ENCODE measurements at places on chromosomes 2 and 18.

DNA sequence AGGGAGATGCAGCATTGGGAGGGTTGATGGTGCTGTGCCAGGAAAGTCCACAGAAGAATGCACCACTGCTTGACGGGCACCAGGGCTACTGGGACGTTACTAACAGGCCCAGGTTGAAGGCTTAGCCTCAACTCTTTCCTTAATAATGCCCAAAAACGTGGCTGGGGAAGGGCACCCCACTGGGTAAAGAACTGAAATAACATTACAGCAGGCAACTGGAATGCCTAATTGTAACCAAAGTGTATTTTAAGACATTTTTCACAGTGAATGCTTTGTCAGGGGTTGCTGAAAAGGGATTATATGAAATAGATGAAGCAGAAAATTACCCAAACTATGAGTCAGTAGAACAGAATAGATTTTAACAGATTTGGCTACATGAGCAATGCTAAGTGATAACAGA is 191.3 kb downstream of the CMPK2 start:
- H3K36me3 ChIP-seq, result no peaks in the 10 kb centered on the region
- H3K27ac ChIP-seq, result no peak overlapping the region
- DNase-seq, result no peak
- H3K27me3 ChIP-seq, result no peaks in the 10 kb centered on the region
- no peak overlapping the region for H3K4me3 ChIP-seq
- H3K4me1 ChIP-seq, result no peaks in the 10 kb centered on the region

- no peaks in the 10 kb centered on the region for H3K27me3 ChIP-seq
- H3K27ac ChIP-seq, result no peak overlapping the region
- H3K4me3 ChIP-seq, result no peak overlapping the region
- no peak for DNase-seq
- H3K4me1 ChIP-seq, result no peaks in the 10 kb centered on the region
Measured at GRCh38 chr2:218428846-218429558, 10.1 kb downstream of the VIL1 start.

- H3K4me3 ChIP-seq, result no peak overlapping the region
- DNase-seq, result no peak
- no peaks in the 10 kb centered on the region for H3K4me1 ChIP-seq
- no peak overlapping the region for H3K27ac ChIP-seq
- no peaks in the 10 kb centered on the region for H3K27me3 ChIP-seq
- peaks cover 36% of the 10 kb centered on the region for H3K36me3 ChIP-seq
Measured at GRCh38 chr2:168611896-168612650, 156.0 kb downstream of the CERS6 start.

- no peak overlapping the region for H3K4me3 ChIP-seq
- H3K27me3 ChIP-seq, result no peaks in the 10 kb centered on the region
- H3K36me3 ChIP-seq, result no peaks in the 10 kb centered on the region
- H3K27ac ChIP-seq, result no peak overlapping the region
- H3K4me1 ChIP-seq, result no peaks in the 10 kb centered on the region
Measured at GRCh38 chr2:217981084-217981730, 21.6 kb downstream of the TNS1 start.

- no peak overlapping the region for H3K27ac ChIP-seq
- no peak for DNase-seq
- H3K27me3 ChIP-seq, result no peaks in the 10 kb centered on the region
- no peak overlapping the region for H3K4me3 ChIP-seq
- H3K36me3 ChIP-seq, result no peaks in the 10 kb centered on the region
Measured at GRCh38 chr2:152443771-152444170, 108.8 kb downstream of the FMNL2 start.

DNA sequence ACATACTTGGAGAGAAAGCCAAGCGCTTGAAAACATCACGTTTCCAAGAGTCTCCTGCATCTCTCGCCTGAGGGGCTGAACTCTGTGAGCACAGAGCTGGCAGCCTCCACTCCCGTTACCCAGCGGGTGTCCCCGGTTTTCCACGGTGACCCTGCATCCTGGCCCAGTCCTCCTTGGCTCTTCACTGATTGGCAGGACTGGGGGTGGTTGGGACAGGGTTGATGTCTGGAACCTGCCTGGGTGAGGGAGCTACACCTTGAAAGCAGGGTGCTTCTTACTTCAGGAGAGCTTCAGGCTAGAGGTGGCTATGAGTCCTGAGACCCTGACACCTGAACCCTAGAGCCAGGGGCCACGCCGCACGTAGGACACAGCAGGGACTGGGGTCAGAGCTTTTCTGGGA is 234.1 kb downstream of the DYSF start:
- H3K4me1 ChIP-seq, result no peaks in the 10 kb centered on the region
- H3K4me3 ChIP-seq, result no peak overlapping the region
- no peaks in the 10 kb centered on the region for H3K27me3 ChIP-seq
- H3K36me3 ChIP-seq, result peaks cover 58% of the 10 kb centered on the region
- H3K27ac ChIP-seq, result no peak overlapping the region
- DNase-seq, result no peak

DNA sequence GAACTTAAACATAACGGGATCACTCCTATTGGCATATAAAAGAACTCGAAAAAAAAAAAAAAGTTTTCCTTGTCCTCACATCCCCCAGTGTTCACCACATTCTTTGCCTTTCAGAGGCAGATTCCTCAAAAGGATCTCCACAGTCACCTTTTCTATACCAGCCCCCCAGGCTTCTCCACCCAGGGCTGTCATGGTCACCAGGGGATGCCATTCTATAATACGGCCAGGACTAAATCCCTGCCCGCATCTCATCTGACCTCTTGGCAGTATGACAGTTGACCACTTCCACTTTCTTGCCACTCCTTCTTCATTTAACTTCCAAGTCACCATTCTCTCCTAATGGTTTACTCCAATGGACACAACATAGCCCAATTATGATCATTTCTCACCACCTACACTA is 29.3 kb downstream of the SOS1 start:
- no peak overlapping the region for H3K27ac ChIP-seq
- peak; percentile 13 for DNase-seq
- no peak overlapping the region for H3K4me3 ChIP-seq
- H3K27me3 ChIP-seq, result no peaks in the 10 kb centered on the region
- peaks cover 20% of the 10 kb centered on the region for H3K4me1 ChIP-seq
- H3K36me3 ChIP-seq, result no peaks in the 10 kb centered on the region

DNA sequence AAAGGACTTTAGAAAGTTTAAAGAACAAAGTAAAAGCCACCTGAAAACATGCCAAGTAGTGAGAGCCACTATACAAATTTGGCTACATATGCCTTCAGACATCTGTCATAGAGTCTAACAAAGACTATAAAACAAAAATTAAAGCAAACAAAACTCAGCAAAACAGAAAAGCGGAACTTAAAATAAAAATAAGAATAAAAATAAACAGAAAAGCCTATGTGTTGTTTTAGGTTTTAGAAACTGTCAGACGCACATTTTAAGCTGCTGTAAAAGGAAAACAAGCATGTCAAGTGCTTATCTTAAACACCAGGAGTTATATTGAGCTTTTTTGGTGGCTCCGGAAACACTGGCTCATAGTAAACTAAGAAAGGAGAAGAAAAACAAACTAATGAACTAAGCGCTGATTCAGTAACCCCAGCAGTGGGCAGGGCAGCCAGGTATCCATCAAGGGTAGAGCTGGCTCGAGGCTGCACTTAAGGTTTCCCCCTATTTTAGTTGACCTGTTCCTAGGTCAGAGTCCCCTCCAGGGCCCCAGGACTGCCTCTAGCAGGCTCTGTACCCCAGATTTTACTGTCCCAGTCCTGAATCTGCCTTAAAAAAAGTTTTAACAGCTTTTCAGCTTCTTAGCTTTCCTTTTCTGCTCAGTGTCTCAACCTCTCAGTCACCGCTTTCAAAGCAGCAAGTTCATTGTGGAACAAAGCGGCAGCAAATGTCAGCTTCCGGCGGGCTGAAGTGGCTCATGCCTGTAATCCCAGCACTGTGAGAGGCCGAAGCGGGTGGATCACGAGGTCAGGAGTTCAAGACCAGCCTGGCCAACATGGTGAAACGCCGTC is 15.4 kb upstream of the RMC1 start:
- peak overlapping the region; percentile 77 for H3K27ac ChIP-seq
- peak; percentile 53 for DNase-seq
- peaks cover 20% of the 10 kb centered on the region for H3K4me1 ChIP-seq
- H3K27me3 ChIP-seq, result no peaks in the 10 kb centered on the region
- peaks cover 6% of the 10 kb centered on the region for H3K36me3 ChIP-seq
- peak overlapping the region; percentile 45 for H3K4me3 ChIP-seq

DNA sequence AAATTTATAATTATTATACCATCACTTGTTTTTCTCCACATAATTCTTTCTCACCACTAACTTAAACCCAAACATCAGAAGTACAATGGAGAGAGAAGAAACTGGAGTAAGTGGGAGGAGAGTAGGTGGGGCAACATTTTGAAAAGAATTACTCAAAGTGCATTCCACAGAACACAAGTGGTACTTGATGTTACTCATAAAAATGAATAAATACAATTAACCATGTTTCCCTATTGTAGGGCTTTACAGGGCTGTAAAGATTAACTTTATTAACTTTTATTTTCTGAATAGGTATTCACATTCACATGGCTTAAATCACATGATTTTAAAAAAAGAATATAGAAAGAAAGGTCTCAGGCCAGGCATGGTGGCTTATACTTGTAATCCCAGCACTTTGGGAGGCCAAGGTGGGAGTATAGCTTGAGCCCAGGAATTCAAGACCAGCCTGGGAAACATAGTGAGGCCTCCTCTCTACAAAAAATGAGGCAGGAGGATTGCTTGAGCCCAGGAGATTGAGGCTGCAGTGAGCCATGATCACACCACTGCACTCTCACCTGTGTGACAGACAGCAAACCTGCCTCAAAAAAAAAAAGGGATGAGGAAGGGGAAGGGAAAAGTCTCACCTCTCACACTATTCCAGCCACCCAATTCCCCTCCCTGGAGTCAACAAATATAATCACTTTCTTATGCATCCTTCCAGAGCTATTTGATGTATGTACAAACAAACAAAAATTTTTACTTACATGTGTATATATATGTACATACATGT is 47.1 kb downstream of the KCNG3 start:
- peaks cover 3% of the 10 kb centered on the region for H3K27me3 ChIP-seq
- no peak overlapping the region for H3K27ac ChIP-seq
- H3K4me1 ChIP-seq, result no peaks in the 10 kb centered on the region
- no peak for DNase-seq

DNA sequence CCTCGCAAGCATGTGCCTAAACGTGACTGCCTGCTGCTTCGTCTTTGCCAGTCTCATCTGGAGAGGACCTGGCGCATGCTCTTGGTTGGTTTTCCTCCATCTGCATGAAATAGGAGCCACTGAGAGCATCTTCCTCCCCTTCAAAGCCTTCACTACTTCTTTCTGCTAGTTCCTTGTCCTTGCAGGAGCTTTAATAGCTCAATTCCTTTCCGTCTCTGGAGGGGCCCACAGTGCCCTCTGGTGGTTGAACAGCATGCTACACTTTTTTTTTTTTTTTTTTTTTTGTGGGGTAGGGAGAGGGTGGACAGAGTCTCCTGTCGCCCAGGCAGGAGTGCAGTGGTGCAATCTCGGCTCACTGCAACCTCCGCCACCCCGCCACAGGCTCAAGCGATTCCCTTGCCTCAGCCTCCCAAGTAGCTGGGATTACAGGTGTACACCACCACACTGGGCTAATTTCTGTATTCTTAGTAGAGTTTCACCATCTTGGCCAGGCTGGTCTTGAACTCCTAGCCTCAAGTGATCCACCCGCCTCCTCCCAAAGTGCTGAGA is 59.6 kb downstream of the SP110 start:
- H3K27me3 ChIP-seq, result no peaks in the 10 kb centered on the region
- peaks cover 4% of the 10 kb centered on the region for H3K4me1 ChIP-seq
- DNase-seq, result peak; percentile 52
- no peak overlapping the region for H3K4me3 ChIP-seq
- H3K27ac ChIP-seq, result no peak overlapping the region

GRCh38 chr2:172172513-172173173 is 69.9 kb upstream of the DLX2 start:
- peak overlapping the region; percentile 88 for H3K4me3 ChIP-seq
- peak; percentile 54 for DNase-seq
- peaks cover 6% of the 10 kb centered on the region for H3K4me1 ChIP-seq

- no peak for DNase-seq
- H3K4me3 ChIP-seq, result no peak overlapping the region
- H3K27ac ChIP-seq, result no peak overlapping the region
- H3K27me3 ChIP-seq, result no peaks in the 10 kb centered on the region
- H3K4me1 ChIP-seq, result no peaks in the 10 kb centered on the region
Measured at GRCh38 chr2:216560838-216561270, 62.2 kb downstream of the RPL37A start.

- no peaks in the 10 kb centered on the region for H3K27me3 ChIP-seq
- H3K4me1 ChIP-seq, result peaks cover 17% of the 10 kb centered on the region
- no peak overlapping the region for H3K4me3 ChIP-seq
Measured at GRCh38 chr2:95399061-95399460, 3.4 kb upstream of the FAHD2A start.

DNA sequence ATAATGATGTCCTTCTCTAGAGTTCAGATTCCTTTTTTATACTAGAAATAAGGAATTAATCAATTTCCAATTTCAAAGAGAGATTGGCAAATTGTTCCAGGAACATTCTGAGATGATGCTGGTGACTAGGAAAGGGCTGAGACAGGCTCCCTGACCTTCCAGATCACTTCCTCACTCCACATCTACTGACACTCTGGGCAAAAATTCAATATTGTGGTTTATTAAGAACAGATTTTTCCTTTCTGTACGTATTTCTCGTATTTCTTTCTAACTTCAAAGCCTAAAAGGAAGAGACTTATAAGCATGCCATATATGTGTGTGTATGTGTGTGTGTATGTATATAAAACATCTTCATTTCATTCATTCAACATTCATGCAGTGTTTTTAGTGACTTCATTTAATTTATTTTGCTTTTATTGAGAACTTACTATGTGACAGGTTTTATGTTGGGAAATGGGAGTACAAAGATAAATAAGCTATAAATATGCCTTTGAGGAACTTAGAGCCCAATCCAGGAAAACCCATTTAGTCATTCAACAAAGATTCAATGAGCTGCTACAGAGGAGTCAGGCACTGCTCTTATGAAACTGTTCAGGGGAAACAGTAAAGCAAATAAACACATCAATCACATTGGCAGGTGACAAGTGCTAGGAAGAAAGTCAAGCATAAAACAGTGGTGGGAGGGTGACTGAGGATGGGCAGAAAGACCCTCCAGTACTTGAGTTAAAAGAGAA is 137.9 kb downstream of the RDH14 start:
- H3K4me3 ChIP-seq, result no peak overlapping the region
- H3K4me1 ChIP-seq, result no peaks in the 10 kb centered on the region
- H3K27ac ChIP-seq, result no peak overlapping the region
- no peak for DNase-seq

- DNase-seq, result no peak
- H3K27me3 ChIP-seq, result no peaks in the 10 kb centered on the region
- H3K36me3 ChIP-seq, result no peaks in the 10 kb centered on the region
- H3K4me1 ChIP-seq, result no peaks in the 10 kb centered on the region
Measured at GRCh38 chr2:2800697-2801096, 469.6 kb upstream of the MYT1L start.

- H3K27ac ChIP-seq, result no peak overlapping the region
- H3K27me3 ChIP-seq, result no peaks in the 10 kb centered on the region
- DNase-seq, result no peak
- no peak overlapping the region for H3K4me3 ChIP-seq
- peaks cover 7% of the 10 kb centered on the region for H3K4me1 ChIP-seq
Measured at GRCh38 chr2:86750240-86750839, 30.2 kb downstream of the RMND5A start.

All from CD14-positive monocyte (primary cell).